ENCODE measurements at places on chromosomes 6 and 20.

GRCh38 chr6:138722425-138723371, 50.9 kb upstream of the CCDC28A start:
- no peak for DNase-seq

DNA sequence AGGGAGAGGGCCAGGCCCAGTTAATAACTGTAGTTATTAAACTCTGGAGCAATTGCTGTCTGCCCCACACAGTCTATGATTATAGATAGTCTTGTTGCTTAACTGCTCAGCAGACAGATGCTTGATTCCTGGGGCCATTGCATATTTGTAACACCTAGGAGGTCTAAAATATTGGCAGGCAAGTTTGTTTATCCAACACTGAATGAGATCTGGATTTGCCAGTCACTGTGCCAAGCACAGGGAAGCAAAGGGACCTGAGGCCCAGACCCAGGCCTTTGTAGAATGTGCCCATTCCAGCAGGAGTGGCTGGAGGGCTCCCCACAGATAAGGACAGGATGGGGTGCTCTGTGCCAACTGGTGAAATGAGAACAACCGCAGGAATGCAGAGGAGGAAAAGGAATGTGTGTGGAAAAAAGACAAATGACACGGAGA, 17.6 kb upstream of the ENTPD6 start:
- no peak for DNase-seq

DNA sequence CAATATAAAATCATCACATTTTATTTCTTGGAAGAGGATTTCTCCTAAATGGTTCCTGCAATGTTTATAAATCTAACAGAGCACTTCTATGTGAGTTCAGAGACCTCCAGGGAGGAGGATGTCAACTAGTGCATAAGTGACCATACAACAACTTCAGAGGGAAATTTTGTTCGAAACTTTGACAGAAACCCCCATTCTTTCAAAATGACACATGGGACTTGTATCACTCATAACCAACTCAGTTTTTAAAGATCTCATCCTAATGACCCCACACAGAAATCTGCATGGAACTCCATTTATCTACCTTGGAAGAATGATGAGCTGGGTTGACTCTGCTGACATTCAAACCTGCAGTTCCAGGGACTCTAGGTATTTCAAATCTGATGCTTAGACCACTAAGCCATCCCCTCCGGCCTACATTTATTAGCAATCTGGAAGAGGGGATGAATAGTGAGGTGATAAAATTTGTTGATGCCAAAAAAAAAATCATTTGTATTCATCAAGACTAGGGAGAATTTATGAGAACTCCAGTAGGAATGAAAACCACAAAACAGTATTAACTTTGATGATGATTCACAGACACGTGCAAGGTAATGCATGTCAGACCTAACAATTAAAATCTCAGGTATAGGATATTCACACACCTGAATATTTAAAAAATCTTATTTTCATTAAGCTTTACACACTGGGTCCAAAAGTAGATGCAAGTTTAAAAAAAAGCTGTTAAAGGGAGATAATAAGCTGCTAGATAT, 153.0 kb downstream of the REV3L start:
- DNase-seq = no peak

GRCh38 chr20:7627734-7628663, 312.3 kb downstream of the HAO1 start:
- DNase-seq = no peak

DNA sequence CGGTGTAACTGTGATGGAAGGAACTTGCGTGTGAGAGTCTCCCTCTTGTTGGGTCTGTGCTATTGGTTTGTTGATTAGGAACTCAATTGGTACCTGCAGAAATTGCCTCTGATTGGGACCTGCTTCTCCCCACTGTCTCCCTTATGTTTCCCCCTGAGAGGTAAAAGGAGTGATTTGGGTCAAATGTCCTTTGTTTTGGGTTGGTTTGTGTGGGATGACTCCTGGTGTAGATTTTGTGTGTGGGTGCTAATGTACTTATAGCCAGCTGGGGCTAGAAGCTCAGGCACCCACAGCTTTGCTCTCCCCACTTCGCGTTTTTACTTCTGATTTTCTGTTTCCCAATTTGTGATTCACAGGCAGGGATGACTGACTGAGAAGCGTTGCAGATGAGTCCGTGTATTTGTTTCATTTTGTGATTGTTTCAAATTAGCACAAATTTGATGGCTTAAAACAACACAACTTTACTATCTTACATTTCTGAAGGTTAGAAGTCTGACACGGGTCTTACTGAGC, 79.1 kb downstream of the UTRN start:
- no peak for DNase-seq

- DNase-seq = no peak
These were observed 557.5 kb upstream of the NOX3 start for GRCh38 chr6:156013155-156013554.

GRCh38 chr20:49711667-49711987, 2.1 kb downstream of the B4GALT5 start:
- DNase-seq = no peak

- DNase-seq = no peak
These were observed 103.0 kb downstream of the PLEKHG1 start for GRCh38 chr6:150702675-150703074.

DNA sequence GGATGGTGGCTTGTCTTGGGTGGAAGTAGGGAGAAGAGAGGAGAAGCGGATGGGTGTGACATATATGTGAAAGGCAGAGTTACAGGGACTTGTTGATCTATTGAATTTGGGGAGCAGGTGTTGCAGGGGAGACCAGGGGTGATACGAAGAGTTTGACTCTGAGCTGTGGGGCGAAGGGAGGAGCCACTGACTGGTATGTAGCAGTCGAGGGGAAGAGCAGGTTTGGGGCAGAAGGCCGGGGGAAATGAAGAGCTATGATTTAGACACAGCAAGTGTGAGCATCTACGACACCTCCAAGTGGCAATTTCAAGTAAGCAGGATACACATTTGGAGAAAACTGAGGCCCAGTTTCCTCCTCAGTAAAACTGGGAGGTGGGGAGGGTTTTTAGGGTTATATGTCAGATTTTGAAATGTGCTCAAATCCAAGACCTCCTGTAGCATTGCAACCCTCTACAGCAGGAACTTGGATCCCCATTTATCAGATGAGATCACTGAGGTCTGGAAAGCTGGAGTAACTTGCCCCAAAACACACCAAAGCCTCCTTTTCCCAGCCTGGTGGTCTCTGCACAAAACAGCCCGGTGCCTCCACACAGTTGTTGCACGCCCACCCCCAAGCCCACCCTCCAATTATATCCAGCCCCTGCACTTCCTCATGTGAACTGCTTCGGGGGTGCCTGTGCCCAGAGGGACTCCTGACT, 137.8 kb downstream of the PREX1 start:
- DNase-seq = no peak

- no peak for DNase-seq
These were observed 17.4 kb upstream of the SIRPB1 start for GRCh38 chr20:1637226-1637625.

GRCh38 chr6:113208726-113209125, 648.4 kb upstream of the MARCKS start:
- no peak for DNase-seq

DNA sequence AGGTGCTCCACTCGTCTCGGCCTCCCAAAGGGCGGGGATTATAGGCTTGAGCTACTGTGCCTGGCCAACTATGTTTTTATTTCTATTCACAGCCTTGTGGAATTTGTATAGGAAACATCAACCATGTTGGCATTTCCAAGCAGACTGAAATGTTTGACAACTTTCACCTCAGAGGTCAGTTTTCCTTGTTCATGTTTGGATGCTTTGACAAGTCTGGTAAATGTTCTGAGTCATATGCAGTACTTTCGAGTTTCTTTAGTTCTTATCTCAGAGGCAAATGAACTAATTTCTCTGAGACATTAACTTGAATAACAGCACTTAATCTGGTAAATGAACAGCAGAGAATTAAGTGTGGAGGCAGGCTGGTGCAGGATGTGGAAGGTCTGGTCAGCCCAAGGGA, 373.4 kb upstream of the SYNCRIP start:
- no peak for DNase-seq

DNA sequence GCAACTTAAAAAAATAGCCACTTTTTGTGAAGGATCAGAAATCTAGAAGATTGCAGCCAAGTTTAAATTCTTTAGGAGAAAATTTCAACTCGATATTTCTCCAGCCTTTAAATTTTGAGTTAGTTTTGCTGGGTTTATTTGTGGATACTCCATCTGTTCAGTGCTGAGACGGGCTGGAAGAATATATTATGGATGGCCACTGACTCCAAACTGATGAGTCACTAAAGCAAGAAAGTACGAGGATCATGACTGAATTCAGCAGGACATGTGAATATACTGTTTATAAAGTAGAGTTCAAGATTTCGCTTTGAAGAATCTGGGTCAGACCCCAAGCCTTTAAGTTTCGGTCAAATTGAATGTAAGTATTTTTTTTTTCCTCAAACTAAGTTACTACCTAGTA, 199.5 kb downstream of the ADGRB3 start:
- DNase-seq = no peak

- DNase-seq = no peak
These were observed 387.1 kb upstream of the JARID2 start for GRCh38 chr6:14858808-14859207.

Data from stimulated activated CD4-positive, alpha-beta T cell treated with anti-CD3 and anti-CD28 coated beads, Interleukin-1b, Interleukin-23, amount 100 ng/mL, for 24 hours (primary cell).